Heart right ventricle (tissue), 16 donors: ENCODE measurements at places on chromosomes 1 and 21. TPM values are rescaled to one million over a fixed set of nuclear protein-coding genes. Genes with fewer than 3 reads are reported as not detected.

DNA sequence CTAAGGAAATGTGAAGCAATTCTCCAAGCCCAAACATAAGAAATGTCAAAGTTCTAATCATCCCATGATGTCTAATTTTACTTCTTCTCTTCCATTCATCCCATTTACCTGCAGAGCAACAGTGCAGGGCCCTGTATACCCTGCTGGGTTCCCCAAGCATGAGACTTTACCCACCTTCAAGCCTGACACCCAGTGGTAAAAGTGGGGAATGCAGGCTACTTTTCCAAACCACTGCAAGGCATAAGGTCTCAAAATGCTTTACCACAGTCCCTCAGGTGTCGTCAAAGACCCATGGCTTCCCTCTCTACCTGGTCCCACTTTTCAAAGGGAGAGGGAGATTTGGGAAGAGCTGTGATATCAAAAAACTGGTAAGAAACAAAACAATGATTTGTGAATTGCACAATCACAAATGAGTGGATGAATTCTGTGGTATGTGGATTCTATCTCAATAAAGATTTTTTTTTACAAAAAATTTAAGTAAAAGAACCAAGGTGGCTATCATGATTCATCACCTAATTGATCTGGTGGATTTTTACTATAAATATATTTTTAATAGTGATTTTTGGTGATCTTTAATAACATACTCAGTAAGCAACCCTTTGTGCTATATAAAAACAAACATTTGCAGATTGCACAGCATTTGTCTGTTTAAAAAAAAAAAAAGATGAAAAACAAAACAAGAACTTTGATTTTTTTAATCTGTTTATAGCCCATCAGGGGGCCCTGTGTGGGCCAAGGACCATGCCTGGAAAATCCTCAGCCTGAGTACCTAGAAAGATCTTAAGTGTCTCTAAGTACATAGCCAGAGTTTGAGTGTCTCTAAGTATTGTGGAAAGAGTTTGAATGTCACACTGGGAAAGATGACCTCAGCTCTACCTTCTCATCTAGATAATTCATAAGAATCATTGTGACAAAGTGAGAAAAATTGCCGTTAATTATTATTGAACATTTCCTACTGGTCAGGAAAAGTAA lies 73.1 kb upstream of the GJB5 start:
- DNase-seq = no peak

- no peak for DNase-seq
Observed at GRCh38 chr1:229316166-229316565, 26.7 kb downstream of the CCSAP start.

DNA sequence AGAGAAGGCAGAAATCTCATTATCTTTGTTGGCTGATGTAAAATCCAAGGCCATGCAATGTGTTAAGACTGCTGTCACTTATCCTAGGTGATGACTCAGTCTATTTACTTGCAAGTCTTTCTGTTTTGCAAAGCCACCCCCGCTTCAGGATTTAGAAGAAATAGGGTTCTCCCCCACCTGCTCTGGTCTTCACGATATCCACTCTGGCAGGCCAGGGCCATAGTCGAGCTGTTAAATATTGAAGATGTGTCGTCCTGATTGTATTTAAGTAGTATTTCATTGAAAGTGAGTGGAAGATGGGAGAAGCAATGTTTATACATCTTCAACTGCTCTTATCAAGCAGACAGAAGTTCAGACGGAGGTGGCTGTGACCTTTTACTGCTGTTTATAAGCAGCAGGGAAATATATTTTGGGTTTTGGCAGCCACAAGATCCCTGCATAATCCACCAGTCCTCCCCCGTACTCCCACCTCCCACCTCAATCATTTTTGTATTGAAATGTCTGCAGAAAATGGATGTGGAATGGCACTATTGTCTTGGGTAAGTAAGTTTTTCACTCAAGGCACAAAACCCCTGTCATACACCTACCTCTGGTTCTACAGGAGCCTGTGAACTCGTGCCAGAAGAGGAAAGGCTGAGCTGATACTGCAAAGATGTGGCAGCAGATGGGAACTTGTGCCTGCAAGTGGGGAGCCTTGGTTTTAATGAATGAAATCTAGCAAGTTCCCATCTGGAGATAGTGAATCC lies 117.4 kb downstream of the MRPS6 start:
- DNase-seq = no peak

- no peak for DNase-seq
Observed at GRCh38 chr1:35029761-35030160, 2.0 kb downstream of the ZMYM6 start.

- no peak for DNase-seq
Observed at GRCh38 chr1:221795380-221795779, 53.5 kb upstream of the DUSP10 start.

Gene GJC2
- total RNA-seq = 1.2 TPM

- DNase-seq = no peak
Observed at GRCh38 chr1:167849666-167850065, 64.3 kb downstream of the ADCY10 start.

GRCh38 chr1:5811419-5811818 lies 180.8 kb downstream of the NPHP4 start:
- DNase-seq = no peak

DNA sequence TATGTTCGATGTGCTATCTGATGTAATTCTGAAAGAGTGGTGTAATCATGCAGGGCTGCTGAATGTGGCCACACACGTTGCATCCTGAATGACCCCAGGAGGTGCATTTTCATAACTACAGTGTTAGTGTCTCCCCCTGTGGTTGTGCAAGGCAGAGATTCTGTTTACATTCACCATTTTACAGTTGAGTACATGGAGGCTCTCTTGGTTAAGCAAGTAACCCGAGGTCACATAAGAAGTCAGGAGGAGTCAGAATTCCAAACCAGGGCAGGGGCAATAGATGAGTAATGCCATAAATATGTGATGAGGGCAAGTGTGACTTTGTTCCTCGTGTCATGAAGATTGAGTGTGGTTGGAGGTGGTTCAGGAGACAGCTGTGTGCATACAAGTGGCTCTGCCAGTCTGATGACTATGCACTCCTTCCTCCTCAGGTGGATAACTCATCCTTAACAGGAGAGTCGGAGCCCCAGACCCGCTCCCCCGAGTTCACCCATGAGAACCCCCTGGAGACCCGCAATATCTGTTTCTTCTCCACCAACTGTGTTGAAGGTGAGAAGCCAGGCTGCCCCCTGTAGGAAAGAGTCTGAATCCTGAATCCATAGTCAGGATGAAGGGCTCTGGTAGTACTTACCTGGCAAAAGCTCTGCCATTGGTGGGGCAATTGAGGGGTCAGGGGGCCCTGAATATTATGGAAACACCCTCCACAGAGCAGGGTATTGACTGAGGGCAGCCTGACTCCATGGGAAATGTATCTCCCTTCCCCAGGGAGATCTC lies 9.3 kb downstream of the ATP1A2 start:
- DNase-seq = peak; percentile 27

DNA sequence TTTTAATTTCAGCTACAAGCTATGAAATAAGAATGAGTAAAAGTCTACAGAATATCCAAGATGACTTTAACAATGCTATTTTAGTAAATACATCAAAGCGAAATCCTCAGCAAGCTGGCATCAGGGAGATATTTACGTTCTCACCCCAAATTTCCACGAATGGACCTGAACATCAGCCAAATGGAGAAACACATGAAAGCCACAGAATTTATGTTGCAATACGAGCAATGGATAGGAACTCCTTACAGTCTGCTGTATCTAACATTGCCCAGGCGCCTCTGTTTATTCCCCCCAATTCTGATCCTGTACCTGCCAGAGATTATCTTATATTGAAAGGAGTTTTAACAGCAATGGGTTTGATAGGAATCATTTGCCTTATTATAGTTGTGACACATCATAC lies 13.7 kb upstream of the CLCA1 start:
- DNase-seq = no peak

DNA sequence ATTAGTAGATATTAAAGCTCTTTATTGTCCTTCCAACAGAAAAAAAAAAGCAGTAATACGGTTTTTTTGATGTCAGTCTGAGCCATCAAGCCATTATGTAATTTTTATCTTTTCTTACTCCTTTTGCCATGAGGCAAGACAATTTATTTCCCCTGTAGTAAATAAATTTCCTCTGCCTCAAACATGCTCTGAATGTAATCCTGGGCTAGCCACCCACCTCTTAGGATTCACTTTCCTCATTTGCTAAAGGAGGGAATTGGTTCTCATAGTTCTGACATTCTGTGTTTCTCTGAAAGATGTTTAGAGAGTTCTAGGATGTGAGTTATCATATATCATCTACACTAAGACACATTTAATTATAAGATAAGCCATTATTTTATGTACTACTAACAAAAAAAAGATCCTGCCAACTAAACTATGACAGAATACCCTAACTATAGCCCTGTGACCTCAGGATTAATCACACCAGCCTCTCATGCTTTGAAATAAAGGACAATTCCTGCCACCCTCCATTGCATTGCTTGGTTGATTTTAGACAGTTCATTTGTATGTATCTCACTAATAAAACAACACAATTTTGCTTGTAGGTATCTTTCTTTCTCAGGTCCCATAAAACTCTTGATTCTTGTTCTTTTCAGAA lies 34.0 kb upstream of the RAP1A start:
- DNase-seq = no peak
